ENCODE measurements at places on chromosomes 5 and 9.

DNA sequence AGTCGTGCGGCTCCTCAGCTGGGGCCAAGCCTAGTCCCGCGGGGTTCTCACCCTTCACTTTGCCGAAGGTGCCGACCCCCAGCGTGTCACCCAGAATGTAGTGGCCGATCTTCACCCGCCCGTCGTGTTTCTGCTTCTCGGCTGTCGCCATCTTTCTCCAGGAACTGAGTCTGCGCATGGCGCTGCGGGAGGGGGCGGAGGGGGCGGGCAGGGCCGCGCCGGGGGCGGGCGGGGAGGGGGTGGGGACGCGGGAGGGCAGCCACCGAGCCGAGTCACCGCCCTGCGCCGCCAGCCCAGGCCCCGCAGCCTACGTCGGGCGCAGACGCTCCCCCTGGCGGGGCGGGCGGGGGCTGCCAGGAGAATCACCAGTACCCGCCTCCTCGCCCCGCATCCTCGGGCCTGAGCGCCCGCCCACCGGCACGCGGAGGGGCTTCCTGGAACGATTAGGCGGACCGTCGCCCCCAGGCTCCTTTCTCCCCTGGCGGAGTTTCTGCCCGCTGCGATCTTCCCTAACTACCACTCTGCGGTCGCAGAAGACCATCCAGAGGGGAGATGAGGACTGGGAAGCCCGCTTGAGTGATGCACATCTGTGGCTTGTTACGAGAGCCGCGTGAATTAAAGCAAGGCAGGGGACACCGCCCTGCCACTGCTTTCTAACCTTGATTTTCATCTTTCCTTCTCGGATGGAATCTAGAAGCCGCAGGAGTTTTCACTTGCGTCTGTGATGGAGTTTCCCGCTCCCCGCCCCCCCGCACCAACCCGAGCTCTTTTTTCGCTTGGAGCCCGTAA lies at the start of gene PRKAA1:
TSS of gene PRKAA1 (minus strand) at position 363 of the 789 bp plus-strand sequence. CDS start at position 178, 185 bp downstream.
- peak; percentile 91 for DNase-seq

- DNase-seq = no peak
These were observed 433.3 kb downstream of the SH3GL2 start for GRCh38 chr9:18012170-18012569.

DNA sequence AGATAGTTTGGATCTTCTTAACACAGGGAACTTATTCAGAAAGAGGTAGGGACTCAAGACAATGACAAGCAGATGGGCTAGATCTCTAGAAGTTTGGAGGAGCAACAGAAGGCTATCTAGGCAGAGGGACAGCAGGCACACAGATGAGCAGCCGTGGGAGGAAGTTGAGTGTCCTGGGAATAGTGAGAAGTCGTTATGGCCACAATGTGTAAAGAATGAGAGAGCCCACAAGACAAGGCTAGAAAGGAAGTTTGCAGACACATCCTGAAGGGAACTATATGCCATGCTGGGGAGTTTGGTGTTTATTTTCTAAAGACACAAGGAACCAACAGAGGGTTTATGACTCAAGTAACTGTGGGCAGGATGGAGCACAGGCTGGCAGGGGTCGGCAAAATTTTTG lies 160.6 kb downstream of the PALM2AKAP2 start:
- no peak for DNase-seq

GRCh38 chr5:139747583-139748504 lies 47.8 kb upstream of the PSD2 start:
- peak; percentile 57 for DNase-seq

DNA sequence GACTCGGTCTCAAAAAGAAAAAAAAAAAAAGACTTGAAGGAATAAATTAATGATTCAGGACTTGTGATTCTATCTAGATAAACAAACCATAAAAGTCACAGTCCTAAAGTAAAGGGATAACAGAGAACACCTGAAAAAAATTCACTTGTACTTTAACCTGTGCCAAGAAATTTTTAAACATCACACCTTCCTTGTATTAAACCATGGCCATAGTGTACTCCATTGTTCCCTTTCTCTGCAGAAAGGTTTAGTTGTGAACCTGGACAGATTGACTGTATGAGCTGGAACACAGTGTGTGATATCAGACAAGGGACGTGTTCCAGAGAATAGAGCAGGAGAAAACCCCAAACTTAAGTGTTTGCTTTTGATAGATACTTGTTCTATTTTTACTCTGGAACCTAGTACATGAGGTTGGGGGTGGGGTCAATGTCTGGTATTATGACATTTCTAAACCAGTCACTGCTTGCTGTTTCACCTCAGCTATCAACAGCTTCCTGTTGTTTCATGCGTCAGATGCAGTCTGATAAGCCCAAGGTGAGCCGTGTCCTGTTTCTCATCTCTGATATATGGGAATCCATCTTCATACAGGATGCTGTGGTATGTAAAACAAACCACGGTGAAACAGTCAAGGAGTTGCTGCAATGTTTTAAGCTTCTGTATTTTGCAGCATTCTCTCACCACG lies 62.5 kb upstream of the ITGA1 start:
- peak; percentile 61 for DNase-seq

DNA sequence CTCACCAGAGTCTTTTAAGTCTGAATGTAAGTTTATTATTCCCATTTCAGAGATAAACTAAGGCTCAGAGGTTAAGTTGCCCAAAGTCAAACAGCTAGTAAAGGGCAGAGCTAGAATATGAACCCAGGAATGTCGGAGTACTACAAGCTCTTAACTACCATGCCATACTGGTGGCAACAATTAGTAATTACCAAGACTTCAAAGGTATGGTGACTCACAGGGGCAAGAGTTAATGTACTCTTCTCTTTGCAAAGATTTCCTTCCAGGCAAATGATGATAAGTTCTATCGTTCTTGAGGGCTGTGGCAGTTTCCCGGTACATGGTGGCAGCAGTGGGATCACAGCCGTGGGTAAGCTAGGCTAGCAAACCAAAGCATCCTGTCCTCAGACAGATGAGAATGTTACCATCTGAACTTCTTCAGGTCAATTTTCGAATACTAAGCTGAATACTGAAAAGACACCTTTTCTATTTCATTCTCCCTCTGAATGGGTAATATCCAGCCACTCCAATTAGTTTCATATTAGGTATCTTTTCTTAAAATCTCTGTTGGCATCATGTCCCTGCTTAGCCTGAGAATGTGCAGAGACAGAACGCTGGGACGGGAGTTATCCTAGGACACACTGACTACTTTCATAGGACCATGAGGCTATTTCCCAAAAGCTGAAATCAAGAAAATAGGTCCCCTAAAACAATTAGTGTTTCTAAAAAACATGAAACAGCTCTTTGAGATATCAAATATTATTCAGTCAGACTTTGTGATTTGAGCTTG lies 117.0 kb upstream of the NR5A1 start:
- no peak for DNase-seq

- DNase-seq = no peak
These were observed 67.5 kb downstream of the MCTP1 start for GRCh38 chr5:95217351-95217750.

- no peak for DNase-seq
These were observed 138.9 kb downstream of the C9orf50 start for GRCh38 chr9:129481810-129482511.

GRCh38 chr9:92467511-92467910 lies 14.8 kb downstream of the ASPN start:
- no peak for DNase-seq

DNA sequence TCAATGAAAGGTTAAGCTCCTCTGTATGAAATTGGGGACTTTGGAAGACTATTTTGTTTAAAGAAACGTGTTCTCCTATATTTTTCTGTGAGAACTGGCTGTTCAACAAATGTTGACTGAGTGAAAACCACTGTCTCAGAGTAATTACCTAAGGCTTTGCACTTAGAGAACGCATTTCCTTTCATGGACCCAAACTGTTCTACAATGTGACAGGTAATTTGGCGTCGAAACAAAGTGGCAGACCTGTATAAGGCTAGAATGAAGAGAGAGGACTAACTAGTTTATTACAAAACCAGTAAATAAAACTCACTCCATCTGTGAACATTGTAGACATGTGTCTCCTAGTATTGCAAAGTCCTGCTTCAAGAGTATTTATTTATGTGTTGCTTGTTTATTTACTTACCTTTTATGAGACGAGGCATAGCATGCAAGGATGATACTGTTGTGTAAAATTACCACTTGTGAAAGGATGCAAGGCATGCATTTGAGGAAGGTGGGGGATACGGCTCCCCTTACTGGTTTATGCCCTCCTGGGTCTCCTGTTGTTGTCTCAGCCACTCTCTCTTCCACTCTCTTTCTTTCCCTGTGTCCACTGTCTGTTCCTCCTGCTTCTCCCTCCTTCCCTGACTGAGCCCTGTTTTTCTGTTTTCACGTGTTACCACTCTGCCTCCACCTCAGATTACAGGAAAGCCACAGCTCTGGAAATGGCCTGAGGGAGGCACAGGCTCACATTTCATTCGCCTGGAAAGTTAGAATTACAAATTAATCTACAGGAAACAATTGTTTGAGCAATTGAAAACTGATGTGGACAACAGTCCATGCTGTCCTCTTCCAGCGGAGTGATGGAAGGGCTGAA lies 444.0 kb upstream of the ZNF608 start:
- DNase-seq = no peak

- DNase-seq = no peak
These were observed 50.6 kb downstream of the LHX2 start for GRCh38 chr9:124062172-124062571.

- DNase-seq = no peak
These were observed 102.2 kb downstream of the INIP start for GRCh38 chr9:112615584-112616266.

- DNase-seq = no peak
These were observed 240.2 kb downstream of the MAN2A1 start for GRCh38 chr5:109929911-109930310.

DNA sequence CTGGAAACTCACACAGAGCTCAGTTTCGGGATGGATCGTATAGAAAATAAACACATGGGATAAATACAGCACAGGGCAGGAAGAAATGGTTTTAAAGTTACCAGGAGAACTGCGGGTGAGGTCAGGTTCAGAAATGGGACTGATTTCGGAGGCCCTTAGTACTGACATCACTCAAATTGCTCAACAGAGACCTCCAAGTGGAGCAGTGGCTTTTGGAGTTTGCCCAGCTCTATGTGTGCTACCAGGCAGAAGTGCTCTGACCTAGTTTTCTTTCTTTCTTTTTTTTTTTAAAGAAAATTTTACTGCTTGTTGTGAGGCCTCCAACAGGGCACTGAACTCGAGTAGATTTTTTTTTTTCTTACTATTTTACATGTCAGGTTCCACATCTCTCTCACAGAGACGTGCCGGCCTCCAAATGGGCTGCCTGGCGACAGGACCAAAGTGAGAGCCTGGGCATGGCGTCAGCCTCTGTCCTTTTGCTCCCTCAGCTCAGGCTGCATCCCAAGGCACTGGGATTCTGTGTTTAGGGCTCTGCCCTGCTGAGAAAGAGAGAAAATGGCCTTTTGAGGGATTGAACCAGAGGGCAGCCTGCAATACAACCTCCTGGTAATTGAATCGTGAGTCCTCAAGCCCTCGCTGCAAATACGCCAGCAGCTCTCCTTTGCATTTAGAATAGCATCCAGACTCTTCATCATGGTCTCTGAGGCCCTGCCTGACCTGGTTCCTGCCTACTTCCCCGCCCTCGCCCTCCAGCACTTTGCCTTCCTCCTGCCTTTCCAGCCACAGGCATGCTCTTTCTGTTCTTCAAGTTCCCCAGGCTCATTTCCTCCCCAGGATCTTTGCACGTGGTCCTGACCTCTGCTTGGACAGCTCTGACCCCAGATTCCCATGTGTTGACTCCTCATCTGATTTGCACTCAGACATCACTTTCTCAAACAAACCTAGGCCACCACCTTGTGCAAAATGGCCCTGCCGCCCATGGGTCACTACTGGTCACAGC lies 173.5 kb downstream of the FGF1 start:
- DNase-seq = no peak

DNA sequence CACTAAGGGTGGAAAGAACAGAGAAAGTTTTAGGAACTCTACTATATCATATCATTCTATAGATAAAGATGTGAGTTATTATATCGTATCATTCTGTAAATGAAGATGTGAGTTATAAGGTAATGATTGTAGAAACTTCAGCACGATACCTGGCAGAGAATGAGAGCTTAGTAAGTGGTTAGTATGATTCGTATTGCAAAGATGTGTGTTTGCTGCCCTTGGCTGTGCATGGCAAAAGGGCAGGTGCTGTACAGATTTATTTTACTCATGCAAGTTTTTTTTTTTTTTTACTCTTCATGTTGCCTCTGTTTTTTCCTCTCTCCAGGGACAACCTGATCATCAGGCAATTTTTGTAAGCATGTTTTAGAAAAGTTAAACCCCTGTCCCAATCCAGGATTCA lies 83.3 kb downstream of the EGFLAM start:
- no peak for DNase-seq

- DNase-seq = no peak
These were observed 98.2 kb downstream of the ANKRD33B start for GRCh38 chr5:10662083-10662482.

DNA sequence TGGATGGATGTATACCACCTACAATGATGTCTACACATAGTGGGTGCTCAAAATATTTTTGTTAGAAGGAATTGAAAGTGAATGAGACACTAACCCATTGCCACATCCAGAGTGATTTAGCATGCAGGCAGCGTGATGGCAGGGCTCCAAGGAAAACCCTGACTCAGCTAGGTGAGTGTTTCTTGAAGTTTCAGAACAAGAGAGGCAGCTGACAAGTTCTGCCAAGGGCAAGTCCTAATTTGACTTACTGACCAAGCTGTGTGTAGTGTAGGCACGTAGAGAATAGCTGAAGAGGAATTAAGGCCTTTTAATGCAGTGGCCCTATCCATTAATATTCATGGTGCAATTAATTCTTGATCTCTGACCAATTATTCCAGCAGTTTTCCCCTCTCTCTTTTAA lies 107.8 kb upstream of the ATP10B start:
- DNase-seq = no peak

- DNase-seq = no peak
These were observed 138.4 kb downstream of the KCTD16 start for GRCh38 chr5:144308906-144309670.

DNA sequence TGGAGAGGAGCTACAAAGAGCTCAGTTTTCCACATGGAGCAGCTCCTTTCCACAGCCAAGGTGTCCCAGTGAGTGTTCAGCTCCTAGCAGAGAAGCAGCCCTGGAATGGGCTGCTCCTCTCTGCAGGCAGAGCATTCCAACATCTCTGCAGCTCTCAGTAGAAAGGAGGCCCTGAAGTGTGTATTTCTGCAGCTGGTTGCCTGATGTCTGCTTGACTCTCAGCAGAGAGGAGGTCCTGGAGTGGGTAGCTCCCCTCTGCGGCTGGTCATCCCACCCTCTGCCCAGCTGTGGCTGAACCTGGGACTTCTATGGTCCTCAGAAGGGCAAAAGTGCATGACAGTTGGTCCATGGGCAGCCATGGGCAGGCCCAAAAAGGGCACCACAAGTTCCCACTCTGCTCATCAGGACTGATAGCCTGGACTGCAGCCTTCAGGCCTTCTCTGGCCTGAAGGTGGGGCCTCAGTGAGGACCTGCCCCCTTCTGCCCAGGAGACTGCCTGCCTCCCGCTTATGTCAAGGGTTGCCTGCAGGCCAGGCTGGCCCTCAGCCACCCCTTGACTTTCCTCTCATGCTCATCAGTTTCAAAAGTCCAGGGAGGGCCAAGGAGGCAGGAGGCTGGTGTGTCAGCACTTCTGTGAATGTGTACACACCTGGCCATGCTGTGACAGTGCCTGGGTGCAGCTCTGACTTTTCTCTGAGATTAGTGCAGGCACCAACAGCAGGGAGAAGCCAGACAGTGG lies 605.9 kb upstream of the FAM174A start:
- DNase-seq = no peak

- peak; percentile 76 for DNase-seq
These were observed 420 bp downstream of the BOD1 start for GRCh38 chr5:173615884-173616576.

- no peak for DNase-seq
These were observed 141.0 kb downstream of the PBX3 start for GRCh38 chr9:125888211-125888610.
